ENCODE measurements at places on chromosomes 3 and 15.

GRCh38 chr3:188944108-188944507, 227.7 kb upstream of the TPRG1 start:
- no peak for DNase-seq

DNA sequence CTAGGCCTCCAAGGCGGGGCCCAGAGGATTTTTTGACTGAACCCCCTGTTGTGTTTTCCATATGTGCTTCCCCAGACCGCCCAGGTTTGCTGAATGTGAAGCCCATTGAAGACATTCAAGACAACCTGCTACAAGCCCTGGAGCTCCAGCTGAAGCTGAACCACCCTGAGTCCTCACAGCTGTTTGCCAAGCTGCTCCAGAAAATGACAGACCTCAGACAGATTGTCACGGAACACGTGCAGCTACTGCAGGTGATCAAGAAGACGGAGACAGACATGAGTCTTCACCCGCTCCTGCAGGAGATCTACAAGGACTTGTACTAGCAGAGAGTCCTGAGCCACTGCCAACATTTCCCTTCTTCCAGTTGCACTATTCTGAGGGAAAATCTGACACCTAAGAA, 50.5 kb upstream of the TSEN2 start:
- no peak for DNase-seq

DNA sequence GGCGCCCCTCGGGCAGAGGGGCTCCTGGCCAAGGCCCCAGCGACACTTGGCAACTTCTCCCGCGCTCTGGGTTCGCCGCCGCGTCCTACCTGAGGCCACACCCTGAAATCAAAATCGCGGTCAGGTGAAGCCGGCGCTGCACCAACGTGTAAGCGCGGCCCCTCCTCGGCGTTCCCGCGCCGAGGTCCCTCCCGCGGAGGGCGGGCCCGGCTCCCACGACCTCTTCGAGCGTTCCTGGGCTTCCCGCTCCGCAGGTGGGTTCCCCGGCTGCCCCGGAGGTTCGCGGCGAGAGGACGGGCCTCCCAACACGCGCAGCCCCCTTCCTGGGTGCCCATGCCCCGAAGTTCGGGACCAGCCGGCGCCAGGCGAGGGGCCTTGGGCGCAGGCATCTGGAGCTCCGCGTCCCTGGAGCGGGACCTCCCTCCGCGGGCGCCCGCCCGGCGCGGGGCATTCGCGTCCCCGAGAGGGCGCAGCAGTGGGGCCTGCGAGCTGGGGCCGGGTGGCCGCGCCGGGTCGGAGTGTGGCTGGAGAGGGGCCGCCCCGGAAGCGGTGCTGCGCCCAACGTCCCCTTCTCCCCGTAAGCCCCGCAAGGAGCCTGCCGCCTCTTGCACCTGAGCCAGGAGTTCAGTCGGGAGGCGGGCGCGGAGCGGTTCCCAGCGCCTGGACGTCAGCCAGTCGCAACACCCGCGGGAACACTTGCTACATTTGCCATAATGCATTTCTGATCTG, 13.7 kb downstream of the PAK6 start:
- DNase-seq, result no peak

GRCh38 chr3:30710017-30710416, 103.6 kb downstream of the TGFBR2 start:
- no peak for DNase-seq

GRCh38 chr3:32420126-32421038, 28.7 kb downstream of the CMTM7 start:
- peak; percentile 70 for DNase-seq

DNA sequence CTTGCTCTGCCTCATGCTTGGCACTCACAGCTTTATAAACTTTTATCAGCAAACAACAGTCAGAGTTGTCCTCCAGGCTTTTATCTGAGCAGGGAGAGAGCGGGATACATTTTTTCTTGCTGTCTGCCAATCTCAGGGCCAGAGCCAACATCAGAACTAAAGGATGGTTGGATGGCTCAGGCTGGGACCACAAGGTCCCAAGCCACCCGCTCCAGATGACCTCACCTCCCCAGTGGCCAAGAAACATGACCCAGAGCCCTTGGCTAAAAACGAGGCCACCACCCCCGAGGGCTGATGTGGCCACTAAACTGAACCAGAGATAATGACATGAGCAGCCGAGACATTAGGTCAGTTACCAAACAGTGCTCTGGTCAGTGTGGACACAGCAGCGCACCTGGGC, 18.8 kb upstream of the SPATA12 start:
- no peak for DNase-seq

DNA sequence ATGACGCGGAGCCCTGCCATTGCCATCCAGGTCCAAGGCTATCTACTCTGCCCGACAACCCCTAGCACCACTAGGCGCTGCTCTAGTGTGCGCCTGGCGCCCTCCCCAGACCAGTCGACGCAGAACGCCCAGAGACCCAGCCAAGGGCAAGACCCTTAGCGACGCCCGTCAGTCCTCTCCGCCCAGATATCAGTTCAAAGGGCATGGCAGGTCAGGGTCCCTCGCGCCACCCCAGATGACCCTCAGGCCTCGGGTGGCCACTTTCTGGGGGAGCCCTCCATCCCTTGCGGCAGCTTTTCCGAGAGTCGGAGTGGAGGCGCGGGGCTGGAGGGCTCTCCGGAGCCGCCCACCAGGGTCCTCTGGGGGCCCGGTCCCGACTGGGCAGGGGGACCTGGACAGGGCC, 371 bp upstream of the CLSTN2 start:
- DNase-seq, result no peak

DNA sequence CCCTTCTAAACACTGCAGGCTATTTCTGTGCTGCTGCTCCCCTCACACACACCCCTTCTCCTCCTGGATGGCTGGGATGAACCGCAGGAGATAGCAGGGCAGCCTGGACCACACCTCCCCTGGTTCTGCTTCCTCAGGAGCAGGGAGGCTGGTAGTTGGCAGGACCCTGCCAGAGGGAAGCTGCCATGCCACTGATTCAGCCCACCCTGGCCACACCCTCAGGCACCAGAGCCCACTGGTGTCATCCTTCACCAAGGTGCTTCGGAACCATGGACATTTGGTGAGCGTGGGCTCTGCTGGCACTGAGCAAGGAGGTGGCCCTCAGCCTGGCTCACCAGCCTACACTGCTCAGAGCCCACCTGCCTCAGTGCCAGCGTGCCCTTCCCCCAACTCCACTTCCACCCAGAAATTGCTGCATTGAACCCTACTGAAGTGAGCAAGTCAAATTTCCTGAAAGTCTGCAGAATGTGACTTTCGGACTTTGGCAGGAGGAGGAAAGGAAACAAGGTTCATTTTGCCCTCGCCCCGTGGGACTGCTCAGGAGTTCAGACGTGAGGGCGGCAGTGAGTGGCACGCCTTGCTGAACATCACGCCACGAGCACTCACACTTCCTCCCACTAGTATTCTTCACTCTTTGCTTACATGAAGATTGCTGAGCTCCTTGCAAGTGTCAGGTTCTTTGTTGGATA, 26.3 kb downstream of the BMF start:
- no peak for DNase-seq

DNA sequence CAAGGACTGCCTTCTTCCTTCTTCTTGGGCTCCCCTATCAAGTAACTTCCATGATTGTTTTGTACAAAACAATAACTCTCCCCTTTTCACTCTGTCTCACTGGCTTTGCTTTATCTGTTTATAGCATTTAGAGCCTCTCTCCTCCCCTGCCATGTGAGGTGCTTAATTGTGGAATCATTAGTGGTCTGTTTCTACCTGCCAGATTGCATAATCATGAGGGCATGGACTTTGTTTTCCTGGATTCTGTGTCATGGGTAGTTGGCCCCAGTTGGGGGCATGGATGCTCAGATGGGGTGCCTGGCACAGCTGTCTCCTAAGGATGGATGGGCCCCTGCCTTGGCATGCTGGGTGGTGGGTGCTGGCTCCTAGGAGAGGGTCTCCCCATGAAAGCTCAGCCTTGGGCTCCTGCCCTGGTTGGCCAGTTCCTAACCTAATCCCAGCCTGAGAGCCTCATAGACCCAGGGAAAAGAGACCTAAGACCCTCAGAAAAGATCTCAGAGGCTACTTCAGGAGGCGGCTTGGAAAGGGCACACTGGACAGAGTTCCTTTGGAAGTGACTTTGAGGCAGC, 8.0 kb upstream of the CTXND1 start:
- DNase-seq, result no peak

DNA sequence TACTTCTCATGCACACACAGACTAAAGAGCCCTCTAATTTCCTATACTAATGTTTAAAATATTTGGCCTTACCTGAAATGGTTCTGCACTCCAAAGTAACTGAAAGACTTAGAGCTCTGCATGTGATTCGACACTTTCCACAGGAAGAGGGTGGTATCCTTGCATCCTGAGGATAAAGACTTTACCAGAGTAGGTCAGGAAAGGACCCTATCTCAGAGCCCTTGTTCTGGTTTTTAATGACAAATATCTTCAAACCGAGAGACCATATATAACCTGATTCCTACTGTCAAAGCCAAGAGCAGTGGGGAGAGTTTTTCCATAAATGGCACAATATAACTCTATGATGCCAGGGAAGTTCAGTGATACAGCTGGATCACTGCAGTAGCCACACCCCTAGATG, at the start of gene GP5:
Gene GP5 (minus strand): TSS at position 101 of the 400 bp plus-strand sequence. CDS start 984 bp downstream, outside the sequence.
- no peak for DNase-seq

DNA sequence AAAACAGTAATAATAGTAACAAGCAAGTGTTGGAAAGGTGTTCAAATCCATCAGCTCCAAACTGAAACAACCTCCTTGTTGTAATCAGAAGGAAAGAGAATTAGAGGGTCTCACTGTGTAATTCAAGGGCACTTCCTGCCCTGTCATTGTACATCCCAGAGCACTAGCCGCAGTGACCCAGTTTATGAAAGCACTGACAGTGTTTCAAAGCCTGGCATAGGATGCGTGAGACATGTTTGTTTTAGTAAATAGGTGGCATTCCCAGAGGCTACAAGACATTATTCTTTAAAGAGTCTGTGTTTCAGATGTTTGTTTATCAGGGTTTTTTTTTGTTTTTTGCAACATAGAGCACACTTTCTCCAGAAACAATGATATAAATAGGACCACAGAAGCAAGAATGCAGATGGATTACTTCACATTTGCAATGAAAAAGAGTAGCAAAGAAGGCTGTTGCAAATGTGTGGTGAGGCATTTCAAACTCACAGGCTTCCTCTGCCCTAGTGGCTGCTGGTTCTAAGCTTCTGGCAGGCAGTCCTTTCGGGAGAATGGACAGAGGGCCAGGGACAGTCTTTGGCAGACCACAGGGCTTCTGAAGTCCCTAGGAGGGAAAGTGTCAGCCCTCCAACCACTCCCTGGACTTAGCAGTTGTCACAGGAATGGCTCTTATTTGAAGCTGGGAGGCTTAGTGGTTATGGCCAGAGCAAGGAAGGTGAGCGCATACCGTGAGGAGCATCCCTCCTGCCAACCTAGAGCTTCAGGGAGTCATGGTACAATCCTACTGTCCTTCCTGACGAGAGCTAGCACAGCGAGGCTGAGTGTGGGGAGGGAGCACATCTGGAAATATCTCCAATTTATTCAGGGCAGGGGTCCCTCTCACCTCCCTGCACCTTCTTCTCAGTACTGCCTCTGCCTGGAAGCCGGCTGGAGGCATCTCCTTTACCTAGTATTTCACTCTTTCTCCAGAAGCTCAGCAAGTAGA, 31.4 kb upstream of the TIPARP start:
- no peak for DNase-seq
